ENCODE measurements at places on chromosomes 3 and 15.

DNA sequence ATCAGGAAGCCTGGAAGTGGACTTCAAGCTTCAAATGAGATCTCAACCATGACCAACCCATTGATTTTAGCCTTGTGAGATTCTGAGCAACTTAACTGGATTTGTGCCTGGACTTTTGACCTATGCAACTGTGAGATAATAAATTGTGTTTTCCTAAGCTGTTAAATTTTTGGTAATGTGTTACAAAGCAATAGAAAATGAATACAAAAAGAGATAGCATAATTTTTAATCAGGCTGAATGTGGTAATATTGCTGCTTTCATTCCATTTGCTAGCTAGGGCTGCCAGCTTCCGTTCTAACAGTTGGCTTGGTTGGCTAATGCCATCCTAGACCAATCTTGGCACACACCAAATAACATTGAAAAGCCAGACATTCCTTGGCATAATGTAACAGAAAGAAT, 12.2 kb downstream of the PROS1 start:
- no peak for DNase-seq

GRCh38 chr15:46297766-46298165, 662.9 kb downstream of the SQOR start:
- DNase-seq: no peak

- DNase-seq: no peak
These were observed 75.3 kb downstream of the NCEH1 start for GRCh38 chr3:172635588-172635987.

GRCh38 chr3:168847291-168847883, 751.7 kb upstream of the GOLIM4 start:
- DNase-seq: no peak

DNA sequence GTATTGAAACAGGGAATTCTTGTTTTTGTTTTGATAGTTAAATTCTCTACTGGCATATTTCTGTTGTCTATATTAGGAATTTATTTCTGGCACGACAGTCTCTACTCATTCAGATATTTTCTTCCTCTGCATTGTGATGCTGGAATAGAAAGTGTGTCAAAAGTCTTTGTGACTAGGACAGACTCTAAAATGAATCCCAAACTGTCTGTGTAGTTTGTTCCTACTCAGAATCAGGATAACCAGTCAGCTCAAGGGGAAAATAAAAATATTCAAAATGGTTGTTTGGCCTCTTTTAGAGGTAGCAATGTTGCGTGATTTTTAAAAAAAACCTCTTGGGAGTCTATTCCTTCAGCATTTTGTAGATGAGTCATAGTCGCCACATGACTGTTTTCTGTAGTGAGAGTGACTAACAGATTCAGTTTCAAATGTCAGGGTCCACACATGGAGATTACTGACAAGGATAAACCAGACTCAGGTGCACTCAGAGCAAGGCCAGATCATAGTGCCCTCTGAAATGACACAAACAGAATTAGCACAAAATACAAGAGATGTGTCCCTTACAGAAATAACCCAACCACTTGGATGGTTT, 13.1 kb downstream of the SLC7A14 start:
- no peak for DNase-seq

DNA sequence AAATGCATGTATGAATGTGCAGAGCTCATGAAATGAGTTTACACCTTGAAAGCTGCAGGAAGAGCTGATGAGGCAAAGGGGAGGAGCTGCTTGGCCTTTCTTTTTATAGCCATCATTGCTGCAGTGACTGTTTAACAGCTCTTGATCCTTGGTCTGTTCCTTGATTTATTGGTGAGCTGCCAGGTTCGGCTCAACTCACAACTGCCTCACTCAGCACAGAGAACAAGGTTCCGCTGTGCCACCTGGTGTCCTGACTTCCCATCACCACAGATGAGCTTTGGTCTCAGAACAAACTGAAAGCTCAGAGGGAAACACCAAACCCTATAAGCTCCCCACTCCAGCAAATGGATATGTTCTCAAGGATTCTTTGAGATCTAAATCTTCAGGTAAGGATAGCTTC, 626.1 kb downstream of the MAGI1 start:
- DNase-seq: peak; percentile 10

DNA sequence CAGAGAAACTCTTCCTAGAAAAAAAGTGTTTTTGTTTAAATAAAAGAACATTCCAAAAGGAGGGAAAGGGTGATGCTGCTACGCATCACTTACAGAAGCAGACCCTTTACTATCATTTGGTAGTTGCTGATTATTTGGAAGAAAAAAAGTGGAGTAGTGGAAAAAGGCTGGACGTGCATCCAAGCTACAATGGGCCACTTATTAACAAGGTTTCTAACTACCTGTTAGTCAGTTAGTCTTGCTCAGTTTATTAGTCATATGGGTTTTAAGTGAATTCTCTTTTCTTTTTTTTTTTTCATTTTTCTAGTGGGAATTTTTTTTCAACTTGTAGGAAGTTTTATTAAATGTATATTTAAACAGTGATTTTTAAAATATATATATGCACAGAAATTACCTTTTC, 866.0 kb downstream of the MCTP2 start:
- DNase-seq: no peak

DNA sequence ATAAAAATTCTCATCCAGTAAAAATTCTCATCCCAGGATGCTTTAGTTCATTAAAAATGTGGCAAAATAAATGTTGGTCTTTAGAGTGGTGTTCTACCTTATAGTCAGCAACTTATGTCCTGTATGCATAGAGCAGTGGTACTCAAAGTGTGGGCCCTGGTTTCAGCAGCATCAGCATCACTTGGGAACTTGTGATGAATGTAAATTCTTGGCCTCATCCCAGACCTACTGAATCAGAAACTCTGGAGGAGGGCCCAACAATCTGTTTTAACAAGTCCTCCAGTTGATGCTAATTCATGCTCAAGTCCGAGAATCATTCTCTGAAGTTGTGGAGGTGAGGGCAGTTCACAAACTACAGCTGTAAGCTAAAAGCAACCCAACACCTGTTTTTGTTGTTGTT, 307.3 kb upstream of the SATB1 start:
- DNase-seq: no peak

DNA sequence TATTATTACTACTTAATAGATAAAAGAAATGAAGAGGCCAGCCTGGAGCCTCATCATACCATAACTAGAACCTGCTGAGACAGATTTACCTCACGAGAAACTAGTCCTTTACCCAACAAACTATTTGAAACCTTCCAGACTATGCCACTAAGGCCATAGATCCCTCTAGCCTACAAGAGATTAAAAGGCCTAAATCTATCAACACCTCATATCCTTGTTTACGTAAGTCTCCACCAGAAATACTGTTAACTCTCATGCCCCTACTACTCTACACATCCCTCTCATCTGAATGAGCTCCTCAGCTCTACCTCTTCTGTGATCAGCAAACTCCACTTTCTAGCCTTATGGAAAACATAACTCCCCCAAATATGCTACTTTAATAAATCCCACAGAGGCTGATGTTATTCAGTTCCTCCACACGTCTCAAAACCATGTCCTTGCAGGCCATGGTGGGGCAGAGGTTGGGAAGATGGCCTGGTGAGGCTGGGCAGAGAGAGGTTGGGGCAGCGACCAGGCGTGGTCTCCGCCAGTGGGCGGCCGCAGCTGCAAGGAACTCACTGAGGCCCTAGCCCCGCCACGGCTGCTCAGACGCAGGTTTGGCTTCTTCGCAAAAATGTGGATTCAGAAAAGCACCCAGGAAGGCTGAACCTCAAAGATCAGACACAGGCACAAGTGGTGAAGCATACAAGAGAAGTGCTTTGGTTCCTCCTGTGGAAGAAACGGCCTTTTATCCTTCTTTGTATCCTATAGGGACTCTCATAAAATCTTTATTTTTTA, 65.8 kb downstream of the GSK3B start:
- no peak for DNase-seq

- no peak for DNase-seq
These were observed 157.2 kb downstream of the DCLK3 start for GRCh38 chr3:36606871-36607765.

GRCh38 chr3:88433568-88433967, 283.8 kb downstream of the C3orf38 start:
- no peak for DNase-seq

- DNase-seq: no peak
These were observed 76.1 kb upstream of the THBS1 start for GRCh38 chr15:39504808-39505207.

DNA sequence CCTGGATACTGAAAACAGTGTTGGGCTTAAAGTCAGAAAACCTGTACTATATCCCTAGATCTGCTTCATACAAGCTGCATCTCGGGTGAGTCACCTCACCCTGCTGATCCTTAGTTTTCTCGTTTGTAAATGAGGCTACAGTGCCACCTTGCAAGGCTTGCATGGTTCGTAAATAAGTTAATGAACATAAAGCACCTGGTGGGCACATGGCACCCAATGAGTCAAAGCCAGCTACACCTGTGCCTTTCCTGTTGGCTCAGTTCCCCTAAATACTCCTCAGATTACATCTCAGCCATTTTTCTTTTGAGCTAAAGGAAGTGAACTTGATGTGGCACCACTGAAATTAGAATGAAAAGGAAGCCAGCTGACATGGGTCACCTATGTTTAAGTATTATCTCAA, 26.5 kb downstream of the RTP1 start:
- DNase-seq: no peak

DNA sequence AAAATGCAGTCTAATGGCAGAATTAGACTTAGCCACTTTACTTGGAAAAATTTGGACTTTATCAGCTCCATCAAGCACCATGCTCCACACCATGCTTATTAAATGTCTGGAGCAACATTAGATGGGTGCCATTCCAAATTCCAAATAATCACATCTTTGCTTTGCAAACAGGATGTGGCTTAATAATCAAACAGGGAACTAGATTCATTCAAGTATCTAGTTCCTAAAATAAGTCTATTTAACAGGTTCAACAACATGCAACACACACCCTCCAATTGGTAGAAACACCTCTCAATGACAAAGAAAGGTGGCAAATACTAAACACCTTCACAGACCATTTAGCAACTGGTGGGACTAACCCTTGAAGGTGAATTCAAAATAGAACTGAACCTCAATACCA, 3.5 kb downstream of the HEXA start:
- DNase-seq: no peak

GRCh38 chr3:194514626-194515025, 27.8 kb upstream of the ATP13A3 start:
- no peak for DNase-seq

DNA sequence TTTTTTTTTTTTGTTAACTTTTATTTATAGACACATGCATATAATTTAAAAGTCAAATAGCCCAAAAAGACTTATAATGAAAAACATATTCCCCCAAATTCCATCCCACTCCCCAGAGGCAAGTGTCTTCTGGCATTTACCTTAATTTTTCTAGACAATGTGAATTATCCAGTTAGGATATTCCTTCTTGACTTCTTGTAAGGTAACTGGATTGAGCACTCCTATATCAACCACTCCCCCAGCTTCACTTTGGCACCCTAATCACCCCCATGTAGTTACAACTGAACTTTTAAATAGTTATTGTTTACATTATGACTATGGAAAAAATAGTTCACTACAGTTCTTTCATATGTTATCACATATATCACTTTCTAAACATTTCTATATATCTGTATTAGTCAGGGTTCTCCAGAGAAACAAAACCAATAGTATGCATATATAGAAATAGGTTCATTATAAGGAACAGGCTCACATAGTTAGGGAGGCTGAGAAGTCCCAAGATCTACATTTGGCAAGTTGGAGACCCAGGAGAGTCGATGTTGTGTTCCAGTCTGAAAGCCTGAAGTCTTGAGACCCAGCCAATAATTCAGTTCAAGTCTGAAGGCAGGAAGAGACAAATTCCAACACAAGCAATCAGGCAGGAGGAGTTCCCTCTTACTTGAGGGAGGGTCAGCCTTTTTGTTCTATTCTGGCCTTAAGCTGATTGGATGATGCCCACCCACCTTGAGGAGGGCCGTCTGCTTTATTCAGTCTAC, 175.8 kb downstream of the THSD4 start:
- no peak for DNase-seq

DNA sequence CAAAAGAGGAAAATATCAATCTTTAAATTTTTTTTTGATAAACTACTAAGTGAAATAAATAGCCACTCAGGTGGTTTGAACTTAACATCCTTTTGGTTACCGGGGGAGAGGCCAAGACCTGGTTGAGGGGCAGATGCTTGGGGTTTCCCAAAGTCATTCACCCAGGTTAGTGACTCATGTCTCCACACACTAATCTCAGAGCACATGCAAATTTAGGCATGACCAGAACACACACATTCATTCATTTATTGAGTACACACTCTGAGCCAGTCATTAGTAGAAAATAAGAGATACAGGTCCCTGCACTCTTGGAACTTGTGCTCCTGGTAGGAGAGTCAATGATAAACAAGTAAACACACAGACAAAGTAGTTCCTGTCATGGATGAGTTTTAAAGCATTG, 7.3 kb downstream of the ILDR1 start:
- DNase-seq: no peak

GRCh38 chr3:57451150-57451846, 92.8 kb downstream of the DNAH12 start:
- no peak for DNase-seq

DNA sequence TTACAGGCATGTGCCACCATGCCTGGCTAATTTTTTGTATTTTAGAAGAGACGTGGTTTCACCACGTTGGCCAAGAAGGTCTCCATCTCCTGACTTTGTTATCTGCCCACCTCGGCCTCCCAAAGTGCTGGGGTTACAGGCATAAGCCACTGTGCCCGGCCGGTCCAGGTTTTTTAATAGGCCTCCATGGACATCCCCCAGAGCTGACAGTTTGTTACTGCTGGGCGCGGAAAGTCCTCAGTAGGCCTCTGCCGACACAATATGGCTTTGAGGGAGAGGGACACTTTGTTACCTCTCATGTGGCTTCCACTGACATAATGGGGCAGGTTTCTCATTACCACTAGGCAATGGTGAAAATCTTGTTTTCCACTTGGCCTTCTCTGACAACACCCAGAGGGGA, 152.0 kb downstream of the WNT7A start:
- no peak for DNase-seq

GRCh38 chr15:77031376-77032050, 36.6 kb downstream of the PSTPIP1 start:
- no peak for DNase-seq

- no peak for DNase-seq
These were observed 52.5 kb upstream of the SUCLG2 start for GRCh38 chr3:67706934-67707333.

DNA sequence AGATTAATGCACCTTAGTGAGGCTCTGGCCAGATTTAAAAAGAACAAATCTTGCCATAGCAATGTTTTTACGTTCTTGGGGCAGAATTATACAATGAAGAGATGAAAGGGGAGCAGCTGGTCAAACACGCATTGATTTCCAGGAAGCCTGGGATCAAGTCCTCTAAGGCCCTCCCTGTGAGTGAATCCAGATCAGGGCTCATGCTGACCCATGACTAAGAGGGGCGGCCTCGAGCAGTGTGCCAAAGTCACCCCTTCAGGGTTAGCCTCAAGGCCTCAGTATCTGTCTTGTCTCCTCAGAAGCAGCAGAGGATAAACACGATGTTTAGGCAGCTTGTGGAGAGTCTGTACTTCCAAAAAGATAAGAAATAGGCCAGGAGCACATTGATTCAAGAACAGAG, 9.3 kb upstream of the RBP1 start:
- DNase-seq: no peak

- peak; percentile 43 for DNase-seq
These were observed 682 bp downstream of the ITPKA start for GRCh38 chr15:41494190-41494921.
